ENCODE measurements at places on chromosomes 5 and 9. TPM values are rescaled to one million over a fixed set of nuclear protein-coding genes. Genes with fewer than 3 reads are reported as not detected.

C5orf46 gene
- total RNA-seq = 1.3 TPM

- DNase-seq = no peak
Measured at GRCh38 chr5:172008689-172009141, 2.3 kb upstream of the FBXW11 start.

CDO1 gene
- total RNA-seq = 21.1 TPM

DNA sequence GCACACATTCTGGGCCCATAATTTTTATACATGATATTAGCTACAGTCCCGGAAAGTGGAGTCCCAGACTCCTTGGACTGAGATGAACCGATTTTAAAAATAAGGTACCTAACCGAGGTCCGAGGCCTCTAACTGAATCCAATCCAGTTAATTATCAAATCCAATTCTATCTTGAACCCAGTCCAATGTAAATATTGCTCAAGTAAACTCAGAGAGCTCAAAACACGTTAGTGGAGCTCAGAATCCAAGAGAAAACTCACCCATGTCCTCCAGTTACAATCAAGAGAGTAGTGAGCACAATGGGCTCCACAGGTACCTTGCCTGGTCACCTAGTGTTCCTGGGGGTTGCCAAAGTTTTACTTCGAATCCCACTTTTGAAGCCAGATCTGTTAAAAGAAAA, 37.9 kb upstream of the DIRAS2 start:
- DNase-seq = no peak

DNA sequence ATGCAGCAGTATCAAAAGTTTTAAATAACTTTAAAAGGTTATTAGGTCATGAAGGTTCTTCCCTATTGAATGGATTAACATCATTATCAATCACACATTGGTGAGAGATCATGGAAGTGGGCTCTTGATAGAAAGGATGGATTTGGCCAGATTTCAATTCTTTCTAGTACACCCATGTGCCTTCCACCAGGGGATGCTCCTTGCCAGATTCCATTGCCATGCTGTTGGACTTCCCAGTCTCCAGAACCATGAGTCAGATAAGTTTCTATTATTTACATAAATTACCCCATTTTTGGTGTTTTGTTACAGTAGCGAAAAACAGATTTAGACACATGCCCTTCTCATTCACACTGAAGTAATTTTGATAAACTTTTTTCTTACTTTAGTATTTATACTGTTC, 1010.6 kb upstream of the C9orf72 start:
- DNase-seq = no peak

Data from urinary bladder (tissue), 4 donors.